Effector CD8-positive, alpha-beta T cell (primary cell): ENCODE measurements at places on chromosomes 7 and 10.

DNA sequence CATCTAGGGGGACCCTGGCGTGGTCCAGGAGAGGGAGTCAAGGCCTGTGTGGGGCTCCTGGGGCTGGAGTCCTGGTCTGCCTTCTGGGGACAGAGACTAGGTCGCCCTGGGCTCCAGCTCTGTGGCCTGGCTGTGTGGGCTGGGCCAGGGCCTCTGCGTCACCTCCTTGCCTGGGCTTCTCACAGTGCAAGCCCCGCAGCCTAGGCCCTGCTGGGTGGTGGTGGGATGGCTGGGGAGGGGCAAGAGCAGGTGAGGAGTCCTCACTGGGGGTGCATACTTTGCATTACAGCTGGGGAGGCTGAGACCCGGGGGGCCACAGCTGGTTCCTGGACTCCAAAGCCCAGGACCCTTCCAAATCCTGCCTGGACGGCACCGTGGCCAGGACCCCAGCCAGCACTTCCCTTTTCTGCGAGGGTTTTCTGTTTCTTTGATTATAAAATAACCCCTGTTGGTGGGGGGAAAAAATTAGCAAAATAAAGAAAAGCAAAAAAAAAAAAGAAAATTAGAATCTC, 23.5 kb downstream of the PWWP2B start:
- no peak for DNase-seq

DNA sequence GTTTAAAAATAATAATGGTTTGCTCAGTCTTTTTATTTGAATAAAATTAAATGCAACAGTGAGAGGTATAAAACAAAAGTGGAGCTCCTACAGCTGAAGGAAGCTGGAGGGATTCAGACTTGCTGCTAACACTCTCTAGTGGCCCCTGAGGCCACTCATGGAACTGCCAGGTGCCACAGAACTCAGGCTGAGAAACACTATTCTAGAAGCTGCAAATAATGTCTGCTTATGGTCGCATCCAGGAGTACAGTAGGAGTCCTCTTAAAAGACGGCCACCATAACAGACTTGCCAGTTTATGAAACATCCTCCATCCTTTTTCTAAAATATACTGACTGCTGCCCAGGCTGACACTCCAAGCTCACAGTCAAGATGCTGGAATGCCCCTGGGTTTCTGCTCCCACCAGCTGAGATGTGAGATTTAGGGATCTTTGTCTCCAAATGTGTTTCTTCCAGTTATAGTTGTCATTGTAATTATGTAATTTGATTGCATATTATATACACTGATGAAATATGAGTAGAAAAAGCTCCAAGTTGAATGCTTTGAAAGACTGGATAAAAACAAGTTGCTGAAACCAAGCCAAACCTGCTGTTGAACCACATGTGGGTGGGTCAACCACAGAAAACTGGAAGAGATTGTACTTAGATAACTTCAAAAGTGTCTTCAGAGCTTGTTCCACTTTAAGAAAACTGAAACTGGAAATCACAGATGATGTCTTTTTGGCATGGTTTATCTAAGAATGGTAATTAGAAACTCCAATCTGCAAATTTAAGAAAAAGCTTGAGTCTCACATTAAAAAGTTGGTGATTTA, 213.7 kb upstream of the AOAH start:
- DNase-seq, result no peak

DNA sequence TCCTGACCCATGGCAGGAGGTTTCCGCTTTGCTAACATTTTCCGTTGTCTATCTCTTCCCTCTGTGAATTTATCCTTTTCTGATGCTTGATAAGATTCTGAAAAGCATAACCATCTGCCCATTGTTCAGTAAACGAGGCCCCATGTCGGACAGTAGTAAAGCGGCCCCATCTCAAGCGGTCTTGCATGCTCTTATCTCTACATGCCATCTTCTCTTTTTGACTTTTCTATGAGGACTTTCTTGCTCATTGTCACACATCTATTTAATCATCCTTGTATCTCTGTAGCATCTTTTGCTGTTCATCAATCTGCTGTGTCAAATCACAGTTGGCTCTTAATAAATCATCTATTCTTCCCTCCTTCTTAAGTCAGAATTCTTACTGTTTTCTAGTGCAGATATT, 37.6 kb downstream of the ZNF248 start:
- no peak for DNase-seq

- DNase-seq, result no peak
Observed at GRCh38 chr10:131452926-131453720, 141.6 kb upstream of the TCERG1L start.

- DNase-seq, result no peak
Observed at GRCh38 chr10:15242261-15242840, 73.9 kb upstream of the NMT2 start.

GRCh38 chr7:33155811-33156210, 26.4 kb downstream of the BBS9 start:
- DNase-seq, result no peak

- DNase-seq, result no peak
Observed at GRCh38 chr7:113197274-113197673, 78.9 kb upstream of the SMIM30 start.

DNA sequence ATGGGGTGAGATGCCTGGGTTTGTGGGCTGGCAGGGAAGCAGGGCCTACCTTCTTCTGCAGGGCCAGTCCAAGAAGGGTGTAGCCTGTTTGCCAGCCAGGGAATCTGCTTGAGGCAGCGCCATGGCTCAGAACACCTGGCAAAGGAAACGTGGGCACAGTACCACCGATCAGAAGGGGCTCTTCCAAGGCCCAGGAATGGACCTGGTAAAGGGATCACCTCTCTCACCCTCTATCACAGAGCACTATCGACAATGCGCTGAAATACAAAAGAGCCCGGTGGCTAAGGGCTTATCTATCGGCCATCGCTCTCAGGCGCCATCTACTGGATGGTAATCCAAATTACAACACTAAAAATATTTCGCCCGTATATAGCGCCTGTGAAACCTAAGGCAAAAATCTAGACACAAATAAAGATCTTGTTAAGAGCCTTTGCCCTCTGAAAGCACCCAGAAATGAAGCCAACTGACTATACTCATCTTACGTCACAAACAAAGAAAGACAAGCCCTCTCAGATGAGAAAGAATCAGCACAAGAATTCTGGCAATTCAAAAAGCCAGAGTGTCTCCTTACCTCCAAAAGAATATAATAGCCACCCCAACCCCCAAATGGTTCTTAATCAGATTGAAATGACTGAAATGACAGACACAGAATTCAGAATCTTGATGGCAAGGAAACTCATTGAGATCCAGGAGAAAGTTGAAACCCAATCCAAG, 217.8 kb upstream of the HPS1 start:
- DNase-seq, result no peak

DNA sequence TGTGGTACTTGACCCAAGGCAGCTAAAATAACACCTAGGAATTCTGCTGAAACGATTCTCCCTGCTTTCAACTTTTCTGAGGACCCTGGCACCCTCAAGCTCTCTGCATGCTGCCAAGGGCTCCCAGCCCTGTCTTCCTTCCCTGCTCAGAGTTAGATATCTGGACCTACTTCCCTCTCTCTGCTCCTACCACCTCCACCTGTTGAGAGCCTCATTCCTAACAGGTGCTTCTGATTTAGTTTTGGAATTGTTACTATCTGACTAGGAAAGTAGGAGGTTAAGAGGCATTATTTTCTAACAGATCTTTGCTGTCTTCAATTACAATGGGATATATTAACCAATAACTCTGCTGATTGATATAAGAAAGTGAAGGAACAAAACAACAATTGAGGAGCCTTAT, 253.8 kb downstream of the FZD1 start:
- DNase-seq, result no peak

DNA sequence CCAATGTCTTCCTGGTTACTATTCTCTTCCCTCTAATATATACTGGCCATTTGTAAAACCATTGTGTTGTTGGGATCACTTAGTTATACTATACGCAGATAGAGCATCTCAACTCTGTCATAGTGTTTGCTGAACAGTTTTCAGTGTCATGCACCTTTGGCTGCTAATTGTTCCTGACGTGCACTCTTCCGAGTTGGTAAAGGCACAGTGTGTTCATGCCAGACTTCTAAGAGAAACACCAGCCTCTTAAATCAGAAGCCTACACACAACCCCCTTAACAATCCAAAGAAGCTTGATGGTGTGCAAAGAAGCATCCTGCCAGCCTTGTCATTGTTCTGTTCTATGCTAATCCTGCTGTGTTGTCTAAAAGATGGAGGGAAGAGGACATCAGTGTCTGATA, 131.1 kb downstream of the MAPK8 start:
- no peak for DNase-seq

GRCh38 chr10:2893158-2893845, 174.0 kb upstream of the PFKP start:
- no peak for DNase-seq

- no peak for DNase-seq
Observed at GRCh38 chr7:28937103-28937502, 21.0 kb downstream of the TRIL start.

- no peak for DNase-seq
Observed at GRCh38 chr10:3807211-3807927, 22.4 kb upstream of the KLF6 start.

GRCh38 chr10:12949248-12949647, 52.3 kb downstream of the CCDC3 start:
- no peak for DNase-seq

DNA sequence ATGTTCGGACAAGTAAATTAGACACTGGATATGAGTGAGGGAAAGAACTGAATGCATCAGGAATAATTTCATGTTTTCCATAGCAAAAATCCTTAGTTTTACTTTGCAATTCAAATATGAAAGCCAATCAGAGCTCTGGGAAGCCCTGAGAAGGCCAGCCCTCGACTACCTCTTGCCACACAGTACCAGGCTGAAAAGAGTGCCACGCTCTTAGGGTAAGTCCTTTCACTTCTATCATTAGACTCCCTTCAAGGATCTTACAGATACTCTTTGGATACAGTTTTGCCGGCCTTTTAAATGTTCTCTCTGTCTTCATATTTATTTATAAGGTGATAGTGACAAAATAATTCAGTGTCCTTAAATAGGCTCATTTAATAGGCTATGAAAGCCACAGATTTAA, 1.9 kb downstream of the COBL start:
- no peak for DNase-seq

DNA sequence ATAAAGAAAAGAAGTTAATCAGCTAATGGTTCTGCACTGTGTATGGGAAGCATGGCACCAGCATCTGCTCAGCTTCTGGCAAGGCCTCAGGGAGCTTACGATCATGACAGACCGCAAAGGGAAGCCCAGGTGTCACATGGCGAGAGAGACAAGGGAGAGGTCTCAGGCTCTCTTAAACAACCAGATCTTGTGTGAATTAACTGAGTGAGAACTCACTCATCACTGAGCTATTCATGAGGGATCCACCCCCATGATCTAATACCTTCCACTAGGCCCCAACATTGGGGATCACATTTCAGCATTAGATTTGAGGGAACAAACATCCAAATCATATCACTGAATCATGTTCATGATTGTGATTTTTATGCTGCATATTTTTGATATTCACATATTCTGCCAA, 5.8 kb downstream of the USP54 start:
- DNase-seq, result no peak

DNA sequence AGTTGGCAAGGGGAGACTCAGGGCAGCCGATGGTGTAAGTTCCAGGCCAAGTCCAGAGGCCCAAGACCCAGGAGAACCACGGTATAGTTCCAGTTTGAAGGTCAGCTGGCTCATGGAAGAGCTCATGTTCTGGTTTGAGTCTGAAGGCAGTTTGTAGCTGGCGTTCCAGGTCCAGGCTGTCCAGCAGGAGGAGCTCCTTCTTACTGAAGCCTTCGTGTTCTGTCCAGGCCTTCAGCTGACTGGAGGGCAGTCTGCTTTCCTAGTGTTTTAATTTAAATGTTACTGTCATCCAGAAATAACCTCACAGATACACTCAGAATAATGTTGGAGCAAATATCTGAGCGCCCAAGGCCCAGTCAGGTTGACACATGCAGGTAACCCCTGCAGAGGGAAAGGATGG, 4.2 kb downstream of the SUN1 start:
- no peak for DNase-seq

DNA sequence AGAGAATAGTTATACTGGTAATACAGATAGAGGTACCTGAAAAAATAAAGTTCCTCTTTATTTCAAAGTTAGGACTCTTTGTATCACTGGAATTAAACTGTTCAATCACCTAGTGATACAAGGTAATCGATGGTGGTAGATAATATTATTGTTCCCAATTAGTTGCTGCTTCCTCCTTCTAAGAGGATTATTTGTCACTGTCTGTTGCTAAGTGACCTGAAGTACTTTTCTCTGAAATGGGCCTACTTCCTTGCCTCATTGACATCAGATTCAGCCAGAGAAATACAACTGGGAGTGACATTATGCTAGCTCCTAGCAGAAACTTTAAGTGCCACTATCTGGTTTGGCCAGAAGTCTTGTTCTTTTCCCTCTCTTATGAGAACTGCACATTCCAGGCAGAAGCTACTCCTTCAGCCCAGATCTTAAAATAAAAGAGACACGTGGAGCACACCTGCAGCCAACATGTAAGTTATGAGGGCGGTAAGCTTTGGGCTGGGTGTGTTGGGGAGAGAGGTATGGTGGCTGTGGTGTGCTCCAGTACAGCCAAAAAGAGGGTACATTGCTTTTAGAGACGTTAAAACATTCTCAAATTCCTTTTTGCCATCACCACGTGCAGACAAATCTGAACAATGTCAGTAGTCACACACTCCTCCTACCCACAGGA, 54.8 kb downstream of the MINDY3 start:
- DNase-seq, result no peak

- DNase-seq, result no peak
Observed at GRCh38 chr10:86091216-86091615, 275.4 kb downstream of the GRID1 start.

DNA sequence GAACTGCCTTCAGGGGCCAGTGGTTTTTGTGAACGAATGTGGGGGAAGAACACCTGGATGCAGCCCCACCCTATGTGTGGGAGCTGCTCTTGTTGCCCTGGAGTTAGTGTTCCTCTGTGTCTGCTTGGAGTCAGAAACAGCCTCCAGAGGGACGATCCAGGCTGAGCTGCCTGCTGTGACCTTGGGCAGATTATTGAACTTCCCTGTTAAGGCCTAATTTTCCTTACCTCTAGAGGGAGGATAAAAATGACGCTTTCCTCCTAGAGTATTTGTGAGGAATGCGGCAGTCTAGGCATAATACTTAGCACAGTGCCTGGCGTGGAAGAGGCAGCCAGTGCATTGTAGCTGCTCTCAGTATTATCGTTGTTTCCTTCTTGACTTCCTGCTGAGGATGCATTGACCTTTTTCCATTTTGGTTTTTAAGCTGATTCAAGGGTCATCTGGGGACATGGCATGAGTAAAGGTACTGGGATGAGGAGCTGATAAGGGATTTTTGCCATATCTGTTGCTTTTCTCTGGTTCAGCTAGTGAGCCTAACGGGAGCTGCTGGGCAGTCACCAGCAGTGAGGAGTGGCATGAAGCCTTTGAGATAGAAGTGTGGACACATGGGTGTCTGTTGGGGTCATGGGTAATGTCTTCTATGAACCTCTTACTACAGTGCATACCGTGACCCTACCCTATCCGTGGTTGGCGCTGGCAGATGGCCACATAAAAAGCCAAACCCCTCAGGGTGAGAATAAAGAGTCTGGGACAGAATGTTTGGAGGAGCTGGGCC, 6.4 kb downstream of the ZFYVE27 start:
- DNase-seq, result no peak

GRCh38 chr10:25226775-25227682, 52.2 kb downstream of the GPR158 start:
- no peak for DNase-seq
